ENCODE measurements at places on chromosomes 5 and 9.

DNA sequence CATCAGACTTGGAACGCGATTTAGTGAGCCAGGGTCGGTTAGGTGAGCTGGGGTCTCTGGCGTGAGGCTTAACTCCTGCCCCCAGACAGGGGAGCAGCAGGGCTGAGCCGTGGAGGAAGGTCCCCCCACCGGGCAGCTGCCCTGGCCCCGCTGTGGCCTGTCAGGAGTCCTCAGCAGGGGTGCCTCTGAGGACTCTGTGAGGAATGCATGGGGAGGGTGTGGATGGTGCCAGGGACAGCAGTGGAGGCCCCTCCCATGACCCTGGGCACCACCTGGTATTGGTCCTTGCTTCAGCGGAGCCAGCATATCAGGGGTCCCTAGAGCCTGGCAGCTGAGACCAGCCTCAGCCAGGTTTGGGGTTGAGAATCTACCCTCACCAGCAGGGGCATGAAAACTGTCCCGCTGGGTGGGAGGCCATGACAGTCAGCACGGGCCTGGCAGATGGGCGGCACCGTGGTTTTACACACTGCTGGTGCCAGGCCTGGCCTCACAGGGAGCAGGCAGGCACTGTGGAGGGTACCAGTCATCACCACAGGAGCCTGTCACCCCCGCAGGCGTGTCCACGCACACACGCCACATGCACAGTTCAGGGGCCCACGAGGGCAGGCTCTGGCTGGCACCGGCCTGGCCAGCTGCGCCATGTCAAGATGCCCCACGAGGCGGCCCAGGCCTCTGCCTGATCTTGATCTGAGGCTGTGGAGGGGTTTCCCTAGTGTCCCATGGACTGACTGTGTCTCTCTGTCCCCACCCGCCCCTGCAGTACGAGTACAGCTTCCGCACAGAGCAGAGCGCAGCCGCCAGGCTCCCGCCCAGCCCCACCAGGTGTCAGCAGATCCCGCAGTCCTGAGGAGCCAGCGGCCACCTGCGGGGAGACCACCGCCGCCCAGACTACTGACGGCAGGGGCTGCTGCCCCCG lies 111.1 kb upstream of the LMX1B start:
- DNase-seq: no peak

DNA sequence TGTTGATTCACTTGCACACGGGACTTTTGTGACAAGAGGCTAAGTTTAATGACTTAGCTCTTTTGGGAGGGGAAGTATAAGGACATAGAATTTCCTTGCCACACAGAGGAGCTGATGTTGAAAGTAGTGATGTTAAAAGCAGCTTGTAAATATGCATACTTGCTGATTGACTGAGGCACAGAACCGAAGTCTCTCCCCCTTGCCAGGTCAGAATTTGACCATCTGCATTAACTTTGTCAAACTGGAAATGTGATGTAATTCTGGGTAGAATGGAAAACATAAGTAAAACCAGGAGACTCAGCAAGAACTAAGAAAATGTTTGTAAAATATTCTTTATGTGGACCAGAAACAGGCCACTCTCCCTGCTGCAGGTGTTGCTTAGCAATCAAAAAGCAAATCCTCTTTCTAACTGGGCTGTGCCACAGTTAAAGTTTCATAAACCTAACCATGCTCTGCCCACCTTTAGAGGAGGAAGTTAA lies 284.2 kb downstream of the NR3C1 start:
- no peak for DNase-seq

GRCh38 chr9:134995792-134996120 lies 78.0 kb upstream of the FCN1 start:
- no peak for DNase-seq

DNA sequence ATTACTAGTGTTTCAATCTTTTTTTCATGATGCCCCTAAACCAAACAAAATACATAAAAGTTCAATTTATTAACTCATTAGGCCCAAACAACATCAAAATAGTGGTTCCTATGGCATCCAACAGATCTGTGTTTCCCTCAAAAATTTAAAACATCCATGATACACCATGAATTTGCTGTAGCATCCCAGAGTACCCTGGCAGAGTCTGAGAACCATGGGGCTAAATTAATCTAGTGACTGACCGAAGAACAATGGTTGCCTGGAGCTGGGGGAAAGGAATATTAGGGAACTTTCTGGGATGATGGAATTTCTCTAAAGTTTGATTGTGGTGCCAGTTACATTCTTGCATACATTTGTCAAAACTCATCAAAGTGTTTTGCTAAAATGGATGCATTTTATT lies 79.5 kb upstream of the TRIO start:
- no peak for DNase-seq

DNA sequence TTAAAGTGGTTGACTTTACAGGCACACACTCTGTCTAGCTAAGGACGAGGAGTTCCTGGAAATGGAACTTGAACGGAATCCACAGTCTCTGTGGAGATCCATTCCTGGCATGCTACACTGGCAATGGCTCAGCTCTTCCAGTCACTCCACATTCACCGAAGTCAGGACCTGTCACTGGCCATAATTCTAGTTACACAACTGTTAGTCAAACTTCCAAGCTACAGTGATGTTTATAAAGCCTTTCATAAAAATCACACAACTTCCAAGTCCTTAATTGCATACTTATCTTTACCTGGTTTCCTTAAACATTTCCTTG lies 15.7 kb downstream of the CDC14B start:
- DNase-seq: no peak

Measured in CD4-positive, alpha-beta T cell treated with Interleukin-4 for 4 hours (primary cell).